IMR-90 (cell line): ENCODE measurements at places on chromosomes 1 and 21. TPM values are rescaled to one million over a fixed set of nuclear protein-coding genes. Genes with fewer than 3 reads are reported as not detected.

ZNF593OS gene
- total RNA-seq, result not detected in 2 replicates

GRCh38 chr1:165169028-165169427, 187.5 kb downstream of the LMX1A start:
- no peak for DNase-seq

DNA sequence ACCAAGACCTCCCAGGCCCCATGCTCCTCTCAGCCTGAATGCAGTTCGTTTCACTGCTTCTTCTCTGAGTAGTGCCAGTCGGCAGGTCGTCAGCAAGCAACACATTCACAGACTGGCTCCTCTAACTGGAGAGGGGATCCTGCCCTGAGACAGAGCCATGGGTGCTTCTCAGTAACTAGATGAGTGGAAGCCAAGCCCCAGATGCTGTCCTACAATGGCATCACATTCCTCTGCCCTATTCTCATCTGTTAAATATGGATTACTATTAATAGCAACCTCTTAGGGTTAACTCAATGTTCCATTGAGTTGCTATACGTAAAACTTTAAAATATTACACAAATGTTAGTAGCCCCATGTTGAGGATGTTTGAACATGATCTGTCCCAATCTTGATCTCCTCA, 84.2 kb upstream of the S1PR1 start:
- DNase-seq, result no peak

DNA sequence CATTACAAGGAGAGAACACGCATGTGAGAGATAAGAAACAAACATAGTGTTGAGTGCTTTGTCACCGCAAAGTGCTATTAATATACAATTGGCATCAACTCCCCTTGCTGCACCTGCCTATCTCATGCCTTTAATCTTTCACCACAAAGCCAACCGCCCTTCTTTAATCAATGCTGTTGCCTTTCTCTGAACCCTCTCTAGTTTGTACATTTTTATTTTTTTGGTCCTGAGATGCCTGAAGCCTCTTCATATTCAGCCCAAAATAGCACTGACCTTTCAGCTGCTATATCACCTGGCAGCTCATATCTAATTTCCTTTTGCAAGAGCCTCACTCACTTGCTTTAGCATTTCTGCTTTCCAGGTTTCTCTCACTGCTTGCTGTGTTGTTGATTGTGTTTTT, 504.7 kb downstream of the NUF2 start:
- DNase-seq, result no peak

AIRE gene
- not detected in 2 replicates for total RNA-seq

GRCh38 chr1:165187031-165188009, 169.2 kb downstream of the LMX1A start:
- no peak for DNase-seq

CYP4B1 gene
- not detected in 2 replicates for total RNA-seq

GRCh38 chr21:44924606-44925377, 4.1 kb upstream of the ITGB2 start:
- peak; percentile 64 for DNase-seq

- DNase-seq, result no peak
Observed at GRCh38 chr1:31752952-31753475, 11.1 kb downstream of the ADGRB2 start.

HLX gene
- 3.9 and 4.3 TPM in 2 replicates for total RNA-seq

POLR3C gene
- total RNA-seq, result 69.4 and 94.1 TPM in 2 replicates

TNFSF18 gene
- total RNA-seq, result 0.18 and 0.28 TPM in 2 replicates

GRCh38 chr1:81517987-81518386, 282.7 kb upstream of the ADGRL2 start:
- no peak for DNase-seq

GRCh38 chr21:40152476-40152875, 285.2 kb downstream of the PCP4 start:
- no peak for DNase-seq

GRCh38 chr1:26959722-26960624, at the start of gene KDF1:
KDF1 (minus strand) TSS chr1:26960468; CDS start chr1:26952380, 8,088 bp downstream.
- no peak for DNase-seq

GRCh38 chr1:17913326-17914115, 158.4 kb downstream of the ACTL8 start:
- DNase-seq, result no peak

DNA sequence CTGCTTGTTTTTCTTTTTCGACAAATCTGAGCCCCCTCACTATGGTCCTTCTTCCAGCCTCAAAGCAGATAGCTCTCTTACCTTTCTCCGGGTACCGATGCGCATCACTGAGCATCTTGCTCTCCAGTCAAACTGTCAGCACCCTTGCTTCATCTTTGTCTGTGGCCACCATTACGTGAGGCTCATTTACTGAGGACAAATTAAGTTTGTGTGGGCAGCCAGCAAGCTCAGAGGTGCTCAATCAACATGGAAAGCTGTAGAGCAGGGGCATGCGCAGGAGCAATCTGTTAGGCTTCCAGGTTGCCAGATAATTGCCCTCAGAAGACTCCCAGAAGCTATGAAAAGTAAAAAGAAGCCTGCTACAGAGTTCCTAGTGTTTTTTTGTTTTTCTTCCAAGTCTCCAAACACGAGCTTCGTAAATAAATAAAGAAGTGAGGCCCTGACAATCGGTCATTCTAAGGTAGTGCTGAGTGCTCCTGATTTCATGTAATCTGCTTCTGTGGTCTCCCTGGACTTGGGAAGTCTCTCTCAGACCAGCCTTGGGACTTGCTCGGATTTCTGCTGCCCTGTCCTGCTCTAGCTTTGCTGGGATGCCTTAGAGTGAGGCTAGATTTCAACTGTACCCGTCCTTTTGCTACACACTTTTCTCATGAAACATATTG, 1.8 kb downstream of the C1orf53 start:
- no peak for DNase-seq

BGLAP gene
- total RNA-seq, result not detected in 2 replicates
